ENCODE measurements at places on chromosomes 7 and 10.

GRCh38 chr10:88157981-88158465 lies 294.6 kb downstream of the PTEN start:
- peak; percentile 93 for DNase-seq

GRCh38 chr10:123648595-123648994 lies 17.6 kb upstream of the GPR26 start:
- DNase-seq, result no peak

DNA sequence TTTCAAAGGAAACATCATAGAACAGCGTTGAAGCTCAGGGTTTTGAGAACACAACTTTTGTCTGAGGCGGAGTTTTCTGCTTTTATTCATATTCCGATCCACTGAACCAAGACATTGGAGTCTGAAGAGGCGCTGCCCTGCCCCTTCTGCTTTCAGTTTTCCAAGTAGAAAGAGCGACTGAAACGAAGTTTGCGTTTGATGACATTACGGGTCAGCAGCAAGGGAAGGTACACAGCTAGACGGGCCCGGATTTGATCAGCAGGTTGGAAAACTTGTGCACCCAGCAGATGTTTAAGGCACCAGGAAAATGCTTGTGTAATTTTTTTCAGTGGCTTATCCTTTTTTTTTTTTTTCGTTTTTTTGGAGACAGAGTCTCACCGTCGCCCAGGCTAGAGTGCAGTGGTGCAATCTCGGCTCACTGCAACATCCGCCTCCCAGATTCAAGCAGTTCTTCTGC lies 720 bp downstream of the SUN1 start:
- DNase-seq, result no peak

GRCh38 chr7:133442818-133443217 lies 189.9 kb downstream of the EXOC4 start:
- DNase-seq, result no peak

DNA sequence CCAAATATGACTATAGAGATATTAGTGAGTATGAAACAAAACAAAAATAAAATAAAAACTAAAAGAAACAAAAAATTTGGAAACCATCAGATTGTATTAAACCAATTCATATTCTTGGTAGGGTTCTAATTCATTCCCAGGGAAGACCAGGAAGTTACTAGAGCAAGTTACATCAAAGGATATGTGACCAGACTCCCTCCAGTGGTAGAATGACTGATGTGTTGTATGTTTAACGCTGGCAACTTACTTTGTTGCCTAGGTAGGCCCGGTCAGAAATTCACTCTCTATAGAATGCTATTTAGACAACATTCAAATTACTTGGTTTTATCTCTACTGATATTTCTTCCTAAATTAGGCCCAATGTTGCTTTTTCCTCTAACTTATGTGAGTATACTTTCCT lies 5.2 kb downstream of the PHYHIPL start:
- DNase-seq, result peak; percentile 72

DNA sequence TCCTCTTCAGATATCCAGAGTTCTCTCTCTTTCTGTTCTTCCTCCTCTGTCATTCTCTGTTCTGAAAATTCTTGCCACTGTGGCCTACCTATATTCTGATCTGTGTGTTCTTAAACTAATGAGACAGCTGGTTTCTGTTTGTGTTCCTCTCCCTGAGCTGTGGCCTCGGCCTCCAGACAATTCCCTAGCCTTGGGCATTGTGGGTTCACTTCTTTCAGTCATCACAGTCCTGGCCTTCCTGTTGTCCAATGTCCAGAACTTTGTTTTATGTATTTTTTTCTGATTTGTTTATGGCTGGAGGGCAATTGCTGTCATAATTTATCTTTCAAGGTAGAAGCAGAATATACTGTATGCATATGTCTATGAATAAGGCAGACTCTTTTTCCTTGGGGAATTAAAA lies 173.2 kb upstream of the MTPN start:
- DNase-seq, result no peak

GRCh38 chr7:121355574-121355973 lies 26.8 kb downstream of the WNT16 start:
- no peak for DNase-seq

DNA sequence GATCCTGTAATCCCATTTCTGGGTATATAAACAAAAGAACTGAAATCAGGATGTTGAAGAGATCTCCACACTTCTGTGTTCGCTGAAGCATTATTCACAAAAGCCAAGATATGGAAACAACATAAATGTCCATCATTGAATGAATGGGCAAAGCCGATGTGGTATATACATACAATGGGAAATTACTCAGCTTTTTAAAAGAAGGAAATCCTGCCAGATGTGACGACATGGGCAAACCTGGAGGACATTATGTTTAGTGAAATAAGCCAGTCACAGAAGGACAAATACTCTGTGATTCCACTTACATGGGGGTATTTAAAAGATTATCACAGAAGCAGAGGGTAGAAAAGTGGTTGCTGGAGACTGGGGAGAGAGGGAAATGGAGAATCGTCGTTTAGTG lies 23.9 kb upstream of the FAM107B start:
- DNase-seq, result no peak

DNA sequence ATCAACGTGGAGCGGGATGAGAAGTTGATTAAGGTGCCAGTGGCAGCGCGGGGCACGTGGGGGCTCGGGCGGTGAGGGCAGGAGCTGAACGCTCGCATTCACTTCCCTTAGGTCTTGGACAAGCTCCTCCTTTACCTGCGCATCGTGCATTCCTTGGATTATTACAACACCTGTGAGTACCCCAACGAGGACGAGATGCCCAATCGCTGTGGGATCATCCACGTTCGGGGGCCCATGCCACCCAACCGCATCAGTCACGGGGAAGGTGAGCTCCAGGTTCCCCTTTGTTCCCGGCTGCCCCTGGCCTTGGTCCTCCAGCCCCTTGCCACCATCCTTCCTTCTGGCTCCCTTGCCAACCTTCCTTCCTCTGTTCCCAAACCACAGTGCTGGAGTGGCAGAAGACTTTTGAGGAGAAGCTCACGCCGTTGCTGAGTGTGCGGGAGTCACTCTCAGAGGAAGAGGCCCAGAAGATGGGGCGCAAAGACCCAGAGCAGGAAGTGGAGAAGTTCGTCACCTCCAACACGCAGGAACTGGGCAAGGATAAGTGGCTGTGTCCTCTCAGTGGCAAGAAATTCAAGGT lies 2.5 kb downstream of the UFSP1 start:
- DNase-seq, result no peak

DNA sequence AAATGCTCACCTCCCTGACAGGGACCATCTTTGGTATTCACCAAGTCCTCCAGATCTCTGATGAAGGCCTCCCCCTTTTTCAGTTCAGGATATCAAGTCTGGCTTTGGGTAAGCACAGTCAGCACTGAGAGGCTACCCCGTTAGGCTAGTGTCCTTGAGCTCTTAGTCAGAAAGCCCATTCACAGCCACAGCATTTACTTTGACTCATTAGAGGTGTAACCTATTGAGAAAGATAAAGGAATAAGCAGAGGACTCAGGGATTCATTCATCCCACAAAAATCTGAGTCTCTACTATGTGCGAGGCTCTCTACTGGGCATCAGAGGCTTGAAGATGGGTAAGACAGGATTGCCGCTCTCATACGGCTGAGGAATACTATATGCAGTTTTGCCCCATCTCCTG lies 14.0 kb upstream of the RAMP3 start:
- no peak for DNase-seq

DNA sequence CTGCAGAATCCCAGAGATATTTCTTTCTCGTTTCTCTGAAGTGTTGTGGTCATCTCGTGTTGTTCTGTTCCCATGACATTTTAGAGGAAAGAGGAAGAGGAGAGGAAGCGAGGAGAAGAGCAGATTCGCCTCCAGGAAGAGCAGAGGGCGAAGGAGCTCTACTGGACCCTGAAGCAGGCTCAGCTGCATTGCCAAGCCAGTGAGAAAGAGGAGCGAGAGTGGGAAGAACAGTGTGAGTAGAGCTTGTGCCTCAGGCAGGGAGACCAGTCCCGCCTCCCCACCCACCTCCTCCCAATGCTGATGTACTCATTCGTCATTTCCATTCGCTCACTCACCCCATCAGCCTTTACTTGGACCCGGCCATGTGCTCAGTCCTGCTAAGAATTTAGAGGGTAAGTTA lies 50.8 kb downstream of the SH2D4B start:
- DNase-seq, result no peak

DNA sequence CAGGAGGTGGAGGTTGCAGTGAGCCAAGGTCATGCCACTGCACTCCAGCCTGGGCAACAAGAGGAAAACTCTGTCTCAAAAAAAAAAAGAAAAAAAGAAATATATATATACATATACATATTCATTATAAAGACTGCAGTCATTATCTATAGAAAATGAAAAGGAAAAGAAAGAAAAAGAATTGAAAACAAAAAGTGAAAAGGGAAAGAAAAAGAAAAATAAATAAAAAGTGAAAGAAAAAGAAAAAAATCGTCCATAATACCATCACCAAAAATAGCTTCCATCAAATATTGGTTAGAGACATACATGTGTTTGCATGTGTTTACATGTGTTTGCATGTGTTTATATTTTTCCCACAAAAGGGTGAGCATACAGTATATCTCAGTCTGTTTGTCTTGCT lies 105.5 kb upstream of the PARD3 start:
- DNase-seq, result no peak

GRCh38 chr10:89959433-89960110 lies 258.2 kb downstream of the KIF20B start:
- no peak for DNase-seq

- DNase-seq, result no peak
Measured at GRCh38 chr7:106480161-106480579, 180.8 kb downstream of the CCDC71L start.

DNA sequence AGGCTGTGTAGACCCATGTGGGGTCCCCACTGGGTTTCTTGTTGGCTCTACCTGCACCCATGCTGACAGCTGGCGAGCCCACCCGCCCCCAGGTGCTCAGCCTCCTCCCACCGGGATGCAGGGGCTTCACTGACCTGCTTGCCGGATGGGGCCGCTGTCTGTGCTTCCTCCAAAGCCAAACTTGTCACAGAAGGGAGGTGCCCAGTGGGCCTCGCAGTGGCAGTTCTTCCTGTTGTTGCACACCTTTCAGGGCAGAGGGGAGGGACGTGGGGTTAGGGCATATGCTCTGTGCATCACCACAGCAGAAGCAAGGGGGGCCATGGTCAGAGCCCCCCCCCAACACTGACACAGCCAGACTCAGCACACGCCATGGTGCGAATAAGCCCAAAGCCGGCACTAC lies 146.5 kb downstream of the FANK1 start:
- no peak for DNase-seq

DNA sequence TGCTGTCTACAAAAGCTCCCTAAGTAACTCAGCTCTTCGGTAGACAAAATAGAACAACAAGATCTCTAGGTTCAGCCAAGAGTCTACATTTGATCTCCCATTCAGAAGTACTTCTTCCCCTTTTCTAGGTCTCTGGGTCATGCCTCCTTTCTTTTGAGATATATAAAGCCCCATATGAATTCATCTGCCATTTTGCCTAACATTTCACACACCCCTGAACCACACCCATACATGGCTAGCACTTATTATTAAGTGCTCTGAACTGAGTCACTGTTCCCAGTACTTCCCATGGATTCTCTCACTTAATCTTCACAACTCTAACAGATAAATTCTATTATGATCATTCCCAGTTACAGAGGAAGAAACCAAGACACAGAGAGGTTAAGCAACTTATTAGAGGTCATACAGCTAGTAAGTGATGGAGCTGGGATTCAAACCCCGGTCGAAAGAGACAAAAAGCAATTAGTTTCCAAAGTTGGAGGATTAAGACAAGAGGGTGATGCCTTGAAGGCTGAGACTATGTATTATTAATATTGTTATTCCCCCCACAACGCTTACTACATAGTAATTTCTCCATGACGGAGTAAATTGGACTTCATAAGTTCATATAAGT lies 17.3 kb downstream of the MYOF start:
- peak; percentile 69 for DNase-seq

DNA sequence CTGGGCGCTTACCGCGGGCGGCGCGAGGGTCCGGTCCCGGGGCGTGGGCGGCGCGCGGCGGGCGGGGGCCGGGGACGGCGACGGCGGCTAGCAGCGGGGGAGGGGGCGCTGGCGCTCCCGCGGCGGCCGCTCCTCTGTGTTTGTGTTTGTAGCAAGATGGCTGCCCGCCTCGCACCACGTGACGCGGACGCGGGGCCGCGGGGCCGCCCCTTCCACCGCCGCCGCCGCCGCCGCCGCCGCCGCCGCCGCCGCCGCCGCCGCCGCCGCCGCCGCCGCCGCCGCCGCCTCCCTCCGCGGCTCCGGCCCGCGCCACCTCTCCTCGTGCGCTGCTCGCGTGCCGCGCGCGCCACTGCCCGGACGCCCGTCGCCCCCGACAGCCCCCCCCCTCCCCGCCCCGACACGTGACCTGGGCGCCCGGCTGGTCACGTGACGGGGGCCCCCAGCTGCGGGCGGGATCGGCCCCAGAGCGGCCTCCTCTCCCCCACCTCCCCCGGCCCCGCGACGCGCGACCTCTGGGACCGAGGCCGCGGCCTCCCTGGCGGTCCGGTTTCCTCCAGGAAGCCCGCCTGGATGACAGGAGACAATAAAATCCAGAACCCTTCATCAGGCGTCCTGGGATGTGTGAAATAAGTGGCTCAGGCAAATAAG lies at the start of gene GIGYF1:
Gene GIGYF1, minus strand, starts transcription at position 153 of the 648 bp plus-strand sequence. CDS start 6,012 bp downstream, outside the sequence.
- DNase-seq, result peak; percentile 56

GRCh38 chr10:112346774-112347173 lies 27.1 kb upstream of the ACSL5 start:
- no peak for DNase-seq

Data from fibroblast of the aortic adventitia (primary cell).